Myometrial cell (primary cell): ENCODE measurements at places on chromosomes 7 and 10. TPM values are rescaled to one million over a fixed set of nuclear protein-coding genes. Genes with fewer than 3 reads are reported as not detected.

Gene TAS2R5
- total RNA-seq = not detected in 2 replicates

Gene ENO4
- 0.58 and 1.1 TPM in 2 replicates for total RNA-seq

Gene NKX2-3
- total RNA-seq = not detected in 2 replicates

Gene CNTNAP2
- 0.58 TPM in 1 of 2 replicates, not detected in the other for total RNA-seq
